ENCODE measurements at places on chromosomes 11 and 22. TPM values are rescaled to one million over a fixed set of nuclear protein-coding genes. Genes with fewer than 3 reads are reported as not detected.

DNA sequence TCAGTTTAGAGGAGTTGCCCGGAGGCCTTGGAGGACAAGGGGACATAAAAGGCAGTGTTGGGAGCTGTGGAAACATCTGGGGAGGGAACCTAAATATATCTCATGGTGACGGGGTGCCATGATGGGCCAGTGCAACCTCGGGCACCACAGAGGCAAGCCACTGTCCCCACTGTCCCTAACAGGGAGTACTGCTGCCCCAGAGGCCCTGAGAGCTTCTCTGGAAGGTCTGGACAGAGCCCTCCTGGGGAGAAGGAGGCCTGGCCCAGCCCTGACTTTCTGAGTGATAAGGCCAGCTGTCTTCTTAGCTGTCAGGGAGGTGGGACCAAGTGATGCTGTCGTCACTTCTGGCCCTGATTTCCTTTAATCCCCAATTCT lies 5.5 kb upstream of the P2RY6 start:
- no peak overlapping the region for H3K27ac ChIP-seq
- no peak overlapping the region for H3K4me3 ChIP-seq
- no peaks in the 10 kb centered on the region for H3K27me3 ChIP-seq

DNA sequence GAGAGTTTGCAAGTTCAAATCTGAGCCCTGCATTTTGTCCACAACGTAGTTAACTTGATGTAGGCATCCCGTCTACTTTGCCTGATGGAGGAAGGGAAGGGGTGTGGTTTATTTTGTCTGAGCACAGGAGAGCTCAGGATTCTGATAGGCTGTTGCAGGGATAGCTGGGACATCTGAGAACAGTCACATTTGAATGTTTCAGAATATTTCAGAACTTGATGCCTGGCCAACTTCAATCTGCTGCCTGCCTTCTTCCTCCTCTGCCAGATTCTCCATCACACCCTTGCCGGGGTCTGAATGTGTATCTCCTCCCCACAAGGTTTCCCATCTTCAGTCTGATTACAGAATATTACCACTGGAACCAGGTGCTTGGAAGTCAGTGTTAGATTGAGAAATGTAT lies 51.6 kb downstream of the NTM start:
- no peaks in the 10 kb centered on the region for H3K36me3 ChIP-seq
- DNase-seq, result no peak
- H3K27me3 ChIP-seq, result no peaks in the 10 kb centered on the region
- no peak overlapping the region for H3K4me3 ChIP-seq
- H3K4me1 ChIP-seq, result no peaks in the 10 kb centered on the region
- no peak overlapping the region for H3K27ac ChIP-seq

DNA sequence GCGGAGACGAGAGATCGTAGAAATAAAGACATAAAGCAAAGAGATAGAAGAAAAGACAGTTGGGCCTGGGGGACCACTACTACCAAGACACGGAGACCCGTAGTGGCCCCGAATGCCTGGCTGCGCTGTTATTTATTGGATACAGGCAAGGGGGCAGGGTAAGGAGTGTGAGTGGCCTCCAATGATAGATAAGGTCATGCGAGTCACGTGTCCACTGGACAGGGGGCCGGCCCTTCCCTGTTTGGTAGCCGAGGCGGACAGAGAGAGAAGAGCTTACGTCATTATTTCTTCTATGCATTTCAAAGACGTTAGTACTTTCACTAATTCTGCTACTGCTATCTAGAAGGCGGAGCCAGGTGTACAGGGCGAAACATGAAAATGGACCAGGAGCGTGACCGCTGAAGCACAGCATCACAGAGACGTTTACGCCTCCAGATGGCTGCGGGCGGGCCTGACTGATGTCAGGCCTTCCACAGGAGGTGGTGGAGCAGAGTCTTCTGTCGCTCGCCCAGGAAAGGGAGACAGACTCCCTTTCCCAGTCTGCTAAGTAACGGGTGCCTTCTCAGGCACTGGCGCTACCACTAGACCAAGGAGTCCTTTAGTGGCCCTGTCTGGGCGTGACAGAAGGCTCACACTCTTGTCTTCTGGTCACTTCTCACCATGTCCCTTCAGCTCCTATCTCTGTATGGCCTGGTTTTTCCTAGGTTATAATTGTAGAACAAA lies 24.8 kb downstream of the PPP6R2 start:
- H3K27ac ChIP-seq, result no peak overlapping the region
- no peak for DNase-seq
- H3K4me1 ChIP-seq, result no peaks in the 10 kb centered on the region
- H3K27me3 ChIP-seq, result no peaks in the 10 kb centered on the region
- H3K36me3 ChIP-seq, result no peaks in the 10 kb centered on the region

GRCh38 chr11:80617156-80617555 lies 1176.3 kb upstream of the TENM4 start:
- H3K27me3 ChIP-seq, result no peaks in the 10 kb centered on the region
- H3K36me3 ChIP-seq, result no peaks in the 10 kb centered on the region
- H3K4me1 ChIP-seq, result no peaks in the 10 kb centered on the region

DNA sequence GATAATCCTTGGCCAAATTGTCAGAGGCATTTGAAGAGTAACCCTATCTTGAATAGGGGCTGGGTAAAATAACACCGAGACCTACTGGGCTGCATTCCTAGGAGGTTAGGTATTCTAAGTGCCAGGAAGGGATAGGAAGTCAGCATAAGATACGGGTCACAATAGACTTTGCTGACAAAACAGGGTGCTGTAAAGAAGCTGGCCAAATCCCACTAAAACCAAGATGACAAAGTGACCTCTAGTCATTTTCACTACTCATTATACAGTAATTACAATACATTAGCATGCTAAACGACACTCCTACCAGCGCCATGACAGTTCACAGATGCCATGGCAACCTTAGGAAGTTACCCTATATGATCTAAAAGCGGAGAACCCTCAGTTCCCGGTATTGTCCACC lies 964 bp upstream of the REXO2 start:
- H3K27ac ChIP-seq, result no peak overlapping the region
- DNase-seq, result no peak
- H3K27me3 ChIP-seq, result no peaks in the 10 kb centered on the region
- H3K4me3 ChIP-seq, result no peak overlapping the region

Gene THY1
- polyA plus RNA-seq, result not detected

Gene RFPL1
- polyA plus RNA-seq, result not detected

DNA sequence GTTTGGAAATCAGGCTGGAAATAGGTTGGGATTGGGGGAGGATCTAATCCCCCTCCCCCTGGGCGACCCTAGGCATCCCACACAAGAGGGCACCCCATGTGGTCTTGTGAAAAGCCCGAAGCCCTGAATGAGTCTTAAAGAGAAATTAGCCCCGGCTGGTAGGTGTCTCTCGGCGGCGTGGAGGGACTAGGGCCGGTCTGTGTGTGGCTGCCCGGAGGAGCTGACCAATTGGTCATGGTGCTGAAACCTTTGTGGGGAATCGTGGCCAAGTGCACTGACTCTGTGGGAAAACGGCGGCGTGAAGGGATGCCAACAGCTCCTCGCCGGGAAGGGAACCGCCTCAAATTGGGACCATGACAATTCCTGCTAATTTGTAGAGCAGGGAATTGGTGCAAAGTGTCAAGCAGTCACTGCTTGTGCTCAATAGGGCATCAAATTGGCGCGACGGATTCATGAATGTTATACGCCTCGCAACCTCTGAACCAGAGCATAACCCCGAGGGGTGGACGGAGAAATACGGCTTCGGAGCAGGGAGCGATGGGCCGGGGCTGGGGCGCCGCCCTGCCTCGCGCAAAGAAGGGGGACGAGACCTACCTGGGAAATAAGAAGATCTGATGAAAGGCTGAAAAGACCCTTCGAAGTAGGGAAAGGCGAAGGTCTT lies 1.5 kb downstream of the DBX1 start:
- no peak overlapping the region for H3K27ac ChIP-seq
- H3K27me3 ChIP-seq, result peaks cover 39% of the 10 kb centered on the region
- no peak for DNase-seq
- H3K36me3 ChIP-seq, result no peaks in the 10 kb centered on the region
- peaks cover 5% of the 10 kb centered on the region for H3K4me1 ChIP-seq
- no peak overlapping the region for H3K4me3 ChIP-seq

- no peak overlapping the region for H3K27ac ChIP-seq
- no peak overlapping the region for H3K4me3 ChIP-seq
- H3K36me3 ChIP-seq, result no peaks in the 10 kb centered on the region
- H3K4me1 ChIP-seq, result no peaks in the 10 kb centered on the region
These were observed 53.3 kb upstream of the SYN3 start for GRCh38 chr22:33111491-33111890.

DNA sequence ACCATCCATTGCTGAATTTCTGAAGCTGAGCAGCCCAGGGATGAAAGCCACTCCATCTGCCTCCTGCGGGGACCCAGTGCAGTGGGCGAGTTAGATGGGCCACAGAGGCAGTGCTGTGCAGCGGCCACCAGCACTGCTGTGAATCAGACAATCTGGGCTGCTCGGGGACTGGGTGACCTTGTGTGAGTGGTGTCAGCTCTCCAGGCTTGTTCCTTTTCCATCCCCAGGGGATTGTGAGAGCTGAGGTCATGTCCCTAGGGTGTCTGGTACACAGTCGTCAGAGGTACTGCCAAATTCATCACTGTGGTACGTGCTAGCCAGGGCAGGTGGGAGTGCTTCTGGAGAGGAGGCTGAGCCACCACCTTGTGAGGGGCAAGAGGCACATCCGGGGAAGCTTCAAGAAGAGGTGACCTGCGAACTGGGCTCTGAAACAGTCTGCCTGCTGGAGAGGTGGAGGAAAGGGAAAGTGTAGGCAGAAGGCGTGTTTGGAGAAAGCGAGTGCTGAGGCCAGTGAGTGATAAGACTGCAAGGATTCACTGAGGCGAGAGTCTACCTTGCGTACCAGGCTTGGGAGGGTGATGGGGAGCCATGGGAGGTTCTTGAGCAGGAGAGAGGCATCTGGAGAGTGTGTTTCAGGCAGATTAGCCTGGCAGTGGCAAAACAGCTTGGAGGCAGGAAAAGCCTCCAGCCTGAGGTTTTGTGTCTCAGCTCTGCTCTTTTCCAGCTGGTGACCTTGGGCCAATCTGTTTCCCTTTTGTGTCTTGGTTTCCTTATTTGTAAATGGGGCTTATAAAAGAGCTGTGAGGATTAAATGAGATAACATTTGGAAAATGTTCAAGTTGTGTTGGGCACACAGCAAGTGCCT lies 22.7 kb downstream of the CACNA1I start:
- H3K27me3 ChIP-seq, result no peaks in the 10 kb centered on the region
- no peaks in the 10 kb centered on the region for H3K36me3 ChIP-seq
- H3K27ac ChIP-seq, result no peak overlapping the region
- no peak overlapping the region for H3K4me3 ChIP-seq
- DNase-seq, result no peak

DNA sequence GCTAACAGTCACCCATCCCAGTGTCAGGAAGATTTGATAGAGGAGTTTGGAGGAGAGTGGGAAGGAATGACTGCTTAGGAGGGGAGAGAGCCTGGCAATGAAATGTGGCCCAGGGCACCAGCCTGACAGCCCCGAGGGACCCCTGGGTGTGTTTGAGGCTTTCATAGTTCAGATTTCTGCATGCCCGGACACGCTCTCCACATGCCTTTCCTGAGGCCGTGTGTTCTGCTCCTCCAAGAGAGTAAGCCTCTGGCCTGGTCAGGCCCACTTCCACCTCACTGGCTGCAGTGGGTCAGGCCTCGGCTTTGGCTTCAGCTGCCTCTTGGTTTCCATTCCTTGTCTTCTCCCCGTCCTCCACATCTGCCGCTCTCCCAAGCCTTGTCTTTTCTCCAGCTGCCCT lies 78.4 kb downstream of the C22orf31 start:
- H3K4me1 ChIP-seq, result no peaks in the 10 kb centered on the region
- H3K36me3 ChIP-seq, result no peaks in the 10 kb centered on the region
- no peak overlapping the region for H3K27ac ChIP-seq
- no peaks in the 10 kb centered on the region for H3K27me3 ChIP-seq

- H3K27ac ChIP-seq, result no peak overlapping the region
- no peak for DNase-seq
- no peaks in the 10 kb centered on the region for H3K27me3 ChIP-seq
- no peaks in the 10 kb centered on the region for H3K4me1 ChIP-seq
- no peak overlapping the region for H3K4me3 ChIP-seq
- no peaks in the 10 kb centered on the region for H3K36me3 ChIP-seq
These were observed 27.5 kb downstream of the MMP27 start for GRCh38 chr11:102678022-102678421.

Gene APOA5
- polyA plus RNA-seq, result not detected

- no peaks in the 10 kb centered on the region for H3K4me1 ChIP-seq
- peaks cover 4% of the 10 kb centered on the region for H3K36me3 ChIP-seq
- H3K4me3 ChIP-seq, result no peak overlapping the region
- no peaks in the 10 kb centered on the region for H3K27me3 ChIP-seq
- DNase-seq, result no peak
- peak overlapping the region; percentile 20 for H3K27ac ChIP-seq
These were observed 54.0 kb downstream of the MIAT start for GRCh38 chr22:26711205-26711963.

DNA sequence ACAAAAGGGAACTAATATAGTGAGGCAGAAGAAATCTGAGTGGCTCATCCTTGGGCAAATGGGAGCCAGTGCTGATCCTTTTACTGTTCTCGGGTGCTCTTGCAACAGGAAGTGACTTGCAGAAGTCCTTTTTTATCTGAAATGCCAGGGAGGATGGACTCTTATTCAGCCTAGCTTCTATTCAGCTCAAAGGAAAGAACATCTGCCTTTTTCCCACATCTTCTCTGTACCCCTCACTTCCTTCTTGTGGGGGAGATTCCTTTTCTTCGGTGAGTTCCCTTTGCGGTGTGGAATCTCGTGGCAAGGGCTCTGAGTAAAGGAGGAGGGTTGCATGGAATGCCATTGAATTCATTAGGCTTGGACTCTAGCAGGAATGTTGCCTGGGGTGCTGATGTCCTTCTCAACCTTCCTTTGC lies 76.2 kb downstream of the ZBTB16 start:
- H3K27me3 ChIP-seq, result no peaks in the 10 kb centered on the region
- no peak overlapping the region for H3K4me3 ChIP-seq
- no peak overlapping the region for H3K27ac ChIP-seq
- H3K36me3 ChIP-seq, result no peaks in the 10 kb centered on the region
- DNase-seq, result no peak

GRCh38 chr11:43747130-43747802 lies 66.7 kb downstream of the HSD17B12 start:
- H3K4me1 ChIP-seq, result no peaks in the 10 kb centered on the region
- no peaks in the 10 kb centered on the region for H3K36me3 ChIP-seq
- no peak overlapping the region for H3K4me3 ChIP-seq
- no peaks in the 10 kb centered on the region for H3K27me3 ChIP-seq

Gene MRGPRX3
- polyA plus RNA-seq, result not detected

Gene B3GAT1
- polyA plus RNA-seq, result not detected

Gene SLC25A45
- 21.3 TPM for polyA plus RNA-seq

DNA sequence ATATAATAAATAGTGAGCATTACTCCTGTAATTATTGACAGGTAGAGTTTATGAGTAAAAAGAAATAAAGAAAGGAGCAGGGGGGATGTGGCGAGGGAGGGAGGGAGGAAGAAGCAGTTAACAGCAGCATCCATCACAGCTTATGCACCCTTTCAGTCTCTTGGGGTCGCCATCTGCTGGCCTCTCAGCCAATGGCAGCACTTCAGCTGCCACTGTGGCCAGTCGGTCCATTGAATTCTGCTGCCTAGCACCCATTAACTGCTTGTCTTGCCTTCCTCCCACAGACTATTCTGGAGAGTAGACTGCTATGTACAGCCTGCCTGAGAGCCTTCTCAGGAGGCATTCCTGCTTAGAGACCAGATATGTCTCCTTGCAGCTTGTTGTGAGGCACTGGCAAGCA lies 388.3 kb downstream of the TENM4 start:
- no peak overlapping the region for H3K27ac ChIP-seq
- DNase-seq, result no peak
- no peaks in the 10 kb centered on the region for H3K4me1 ChIP-seq
- no peaks in the 10 kb centered on the region for H3K36me3 ChIP-seq
- H3K27me3 ChIP-seq, result no peaks in the 10 kb centered on the region
- H3K4me3 ChIP-seq, result no peak overlapping the region

Gene LRP5
- 0.99 TPM for polyA plus RNA-seq

Gene RIMBP3C
- polyA plus RNA-seq, result 0.22 TPM

Gene RSF1
- polyA plus RNA-seq, result 38.4 TPM

- no peak for DNase-seq
- H3K27ac ChIP-seq, result no peak overlapping the region
- H3K36me3 ChIP-seq, result no peaks in the 10 kb centered on the region
- peaks cover 12% of the 10 kb centered on the region for H3K27me3 ChIP-seq
- H3K4me3 ChIP-seq, result no peak overlapping the region
These were observed 2.7 kb upstream of the RTN4RL2 start for GRCh38 chr11:57457643-57458023.

All from naive thymus-derived CD4-positive, alpha-beta T cell (primary cell).